GM12878 (cell line): ENCODE measurements at places on chromosomes 3 and 15. TPM values are rescaled to one million over a fixed set of nuclear protein-coding genes. Genes with fewer than 3 reads are reported as not detected.

- H3K27me3 ChIP-seq, result no peaks in the 10 kb centered on the region
- H3K4me1 ChIP-seq, result no peaks in the 10 kb centered on the region
- DNase-seq, result no peak
- H3K36me3 ChIP-seq, result no peaks in the 10 kb centered on the region
- H3K4me3 ChIP-seq, result no peak overlapping the region
- no peak overlapping the region for H3K27ac ChIP-seq
These were observed 681.3 kb downstream of the ROBO1 start for GRCh38 chr3:79086514-79086913.

GRCh38 chr15:36877796-36878683 lies 222.3 kb downstream of the MEIS2 start:
- peaks cover 9% of the 10 kb centered on the region for H3K27me3 ChIP-seq
- DNase-seq, result no peak
- H3K4me3 ChIP-seq, result peak overlapping the region; percentile 37; the same call in 1 of the 2 replicates
- H3K36me3 ChIP-seq, result no peaks in the 10 kb centered on the region
- no peak overlapping the region for H3K27ac ChIP-seq

GRCh38 chr3:31613177-31613576 lies 80.5 kb downstream of the STT3B start:
- no peak overlapping the region for H3K27ac ChIP-seq
- no peak overlapping the region for H3K4me3 ChIP-seq
- H3K36me3 ChIP-seq, result no peaks in the 10 kb centered on the region
- no peak for DNase-seq

- no peak for DNase-seq
- H3K27ac ChIP-seq, result no peak overlapping the region
- peak overlapping the region; percentile 89 for H3K4me3 ChIP-seq
- H3K27me3 ChIP-seq, result no peaks in the 10 kb centered on the region
These were observed 1.3 kb downstream of the PPM1M start for GRCh38 chr3:52246728-52247408.

- no peaks in the 10 kb centered on the region for H3K27me3 ChIP-seq
- H3K4me1 ChIP-seq, result peaks cover 36% of the 10 kb centered on the region
- no peaks in the 10 kb centered on the region for H3K36me3 ChIP-seq
- no peak for DNase-seq
These were observed 1.2 kb downstream of the DAPK2 start for GRCh38 chr15:64045101-64045435.

- peaks cover 9% of the 10 kb centered on the region for H3K4me1 ChIP-seq
- H3K4me3 ChIP-seq, result no peak overlapping the region
- no peaks in the 10 kb centered on the region; the same call in 1 of the 2 replicates for H3K27me3 ChIP-seq
- H3K36me3 ChIP-seq, result no peaks in the 10 kb centered on the region
These were observed 4.3 kb upstream of the MANF start for GRCh38 chr3:51380601-51381332.

- H3K36me3 ChIP-seq, result no peaks in the 10 kb centered on the region
- no peak for DNase-seq
- H3K4me1 ChIP-seq, result peaks cover 27% of the 10 kb centered on the region
- H3K27me3 ChIP-seq, result peaks cover 19% of the 10 kb centered on the region
- no peak overlapping the region for H3K4me3 ChIP-seq
- no peak overlapping the region for H3K27ac ChIP-seq
These were observed 1.3 kb downstream of the GREM1 start for GRCh38 chr15:32718821-32719716.

DNA sequence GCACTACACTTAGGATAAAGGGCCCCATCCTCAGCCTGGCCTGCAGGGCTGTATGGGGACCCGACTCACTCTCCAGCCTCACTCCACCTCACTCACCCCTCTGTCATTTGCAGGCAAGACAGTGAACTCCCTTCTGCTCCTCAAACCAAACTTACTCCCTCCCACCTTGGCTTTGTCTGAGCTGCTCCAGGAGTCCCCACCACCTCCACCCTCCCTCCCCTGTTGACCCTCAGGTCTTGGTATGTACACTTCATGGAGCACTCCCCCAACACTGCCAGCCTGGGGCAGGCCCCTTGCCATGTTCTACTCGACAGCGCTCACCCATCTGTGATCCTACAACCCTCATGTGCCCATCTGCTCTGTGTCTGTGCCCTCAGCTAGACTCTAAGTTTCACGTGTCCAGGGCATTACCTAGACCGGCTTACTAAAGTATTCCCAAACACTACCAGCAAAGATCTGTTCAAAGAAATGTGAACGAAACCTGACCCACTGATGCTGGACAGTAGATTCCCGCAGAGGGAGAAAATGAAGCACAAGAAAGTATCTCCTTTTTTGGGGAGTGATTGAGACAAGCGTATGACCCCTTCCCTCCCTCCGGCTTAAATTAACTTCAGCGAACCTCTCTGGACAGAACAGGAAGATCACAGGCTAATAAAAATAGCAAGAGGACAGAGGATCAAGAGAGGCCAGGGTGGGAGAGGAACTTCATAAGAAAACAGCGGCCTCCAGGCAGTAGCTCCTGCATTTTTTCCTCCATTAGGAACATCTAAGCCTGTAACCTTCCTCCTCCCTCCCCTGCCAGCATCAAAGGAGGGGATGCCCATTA lies 113.2 kb downstream of the RFTN1 start:
- H3K27ac ChIP-seq, result no peak overlapping the region
- no peaks in the 10 kb centered on the region for H3K27me3 ChIP-seq
- H3K36me3 ChIP-seq, result peaks cover 16% of the 10 kb centered on the region
- no peak overlapping the region for H3K4me3 ChIP-seq
- H3K4me1 ChIP-seq, result peaks cover 13% of the 10 kb centered on the region

DNA sequence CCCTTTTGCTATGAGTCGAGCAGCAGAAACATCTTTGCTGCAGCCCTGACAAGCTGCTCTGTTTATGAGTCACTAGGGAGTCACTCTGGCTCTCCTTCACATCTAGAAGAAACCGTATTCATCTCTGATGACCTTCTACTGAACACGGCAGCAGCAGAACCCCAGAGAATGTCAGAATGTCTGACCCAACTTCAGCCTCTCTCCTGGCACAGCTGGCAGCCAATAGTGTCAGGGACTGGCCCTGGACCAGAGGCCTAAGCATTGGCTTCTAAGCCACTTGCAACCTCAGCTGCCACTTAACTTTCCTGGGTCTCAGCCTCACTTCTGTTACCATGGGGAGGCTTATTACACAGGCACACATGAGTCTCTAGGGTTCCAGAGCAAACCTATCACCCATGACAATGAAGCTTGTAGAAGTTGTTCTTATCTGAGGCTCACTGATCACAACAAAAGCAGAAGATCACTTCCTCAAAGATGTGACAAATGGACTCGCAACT lies 184.1 kb upstream of the TLE3 start:
- no peak overlapping the region for H3K27ac ChIP-seq
- no peak for DNase-seq
- H3K36me3 ChIP-seq, result no peaks in the 10 kb centered on the region
- H3K4me1 ChIP-seq, result 0 out of 2 replicates have a peak, but pooled peaks cover 3% of the 10 kb centered on the region
- no peaks in the 10 kb centered on the region; the same call in 1 of the 2 replicates for H3K27me3 ChIP-seq

GRCh38 chr3:100440895-100441294 lies 39.6 kb downstream of the LNP1 start:
- no peak overlapping the region for H3K4me3 ChIP-seq
- no peaks in the 10 kb centered on the region for H3K36me3 ChIP-seq
- DNase-seq, result no peak

- no peak overlapping the region for H3K27ac ChIP-seq
- H3K36me3 ChIP-seq, result no peaks in the 10 kb centered on the region
- peak; percentile 69 for DNase-seq
- no peaks in the 10 kb centered on the region for H3K27me3 ChIP-seq
These were observed 826.8 kb upstream of the NR2F2 start for GRCh38 chr15:95503640-95504225.

GRCh38 chr3:58899159-58899952 lies 150.5 kb downstream of the CFAP20DC start:
- no peak overlapping the region for H3K27ac ChIP-seq
- H3K36me3 ChIP-seq, result no peaks in the 10 kb centered on the region
- H3K4me1 ChIP-seq, result peaks cover 8% of the 10 kb centered on the region; the same call in 1 of the 2 replicates

DNA sequence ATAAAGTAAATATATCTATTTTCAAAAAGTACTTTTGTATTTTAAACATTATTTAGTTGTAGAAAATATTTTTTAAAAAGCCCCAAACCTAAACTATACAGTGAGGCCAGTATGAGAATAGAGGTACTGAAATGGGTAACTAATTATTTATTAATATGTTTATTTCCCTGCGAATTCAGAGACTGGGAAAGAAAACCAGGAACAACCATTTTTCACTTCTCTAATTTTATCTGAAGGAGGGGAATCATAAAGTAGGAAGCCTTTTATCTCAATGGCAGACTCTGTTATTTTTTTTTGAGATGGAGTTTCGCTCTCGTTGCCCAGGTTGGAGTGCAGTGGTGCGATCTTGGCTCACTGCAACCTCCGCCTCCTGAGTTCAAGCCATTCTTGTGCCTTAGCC lies 63.6 kb upstream of the TRAK1 start:
- DNase-seq, result no peak
- H3K4me1 ChIP-seq, result peaks cover 20% of the 10 kb centered on the region
- no peak overlapping the region for H3K4me3 ChIP-seq
- peaks cover 2% of the 10 kb centered on the region; the same call in 1 of the 2 replicates for H3K36me3 ChIP-seq

DNA sequence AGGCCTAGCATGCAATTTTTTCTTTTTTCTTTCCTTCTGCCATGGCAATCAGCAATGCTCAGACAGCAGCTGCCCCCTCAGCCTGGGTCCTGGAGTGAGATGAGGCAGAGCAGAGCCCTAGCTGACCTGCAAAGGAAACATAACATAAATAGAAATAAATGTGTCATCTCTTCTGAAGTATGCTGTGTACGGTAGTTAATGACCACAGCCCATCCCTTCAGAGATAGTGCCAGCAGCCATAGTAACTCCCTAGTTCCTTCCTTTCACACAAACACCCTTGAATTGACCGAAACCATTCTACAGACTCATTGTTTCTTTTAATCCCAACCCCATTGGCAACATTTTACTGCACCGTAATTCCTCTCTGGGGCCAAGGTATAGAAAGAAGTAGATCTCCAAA lies 8.4 kb upstream of the CD47 start:
- no peaks in the 10 kb centered on the region for H3K27me3 ChIP-seq
- no peak overlapping the region for H3K4me3 ChIP-seq
- no peak overlapping the region for H3K27ac ChIP-seq
- no peaks in the 10 kb centered on the region for H3K36me3 ChIP-seq
- H3K4me1 ChIP-seq, result peaks cover 36% of the 10 kb centered on the region

DNA sequence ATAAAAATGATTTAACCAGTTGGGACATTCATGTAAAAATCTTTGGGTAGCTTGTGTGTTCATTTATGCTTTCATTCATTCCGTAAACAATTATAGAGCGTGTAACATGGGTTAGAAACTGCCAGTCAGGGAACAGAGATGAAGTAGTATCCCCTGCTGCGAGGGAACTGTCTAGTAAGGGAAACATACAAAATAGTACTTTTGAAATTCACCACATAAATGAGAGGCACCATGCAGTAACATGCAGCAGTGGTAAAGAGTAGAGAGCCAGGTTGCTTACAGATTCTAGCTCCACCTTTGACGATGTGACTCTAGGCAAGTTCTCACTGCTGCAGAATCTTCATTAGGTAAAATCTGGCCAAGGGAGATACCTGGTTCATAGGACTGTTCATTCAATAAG lies 938 bp downstream of the DZIP3 start:
- no peak for DNase-seq
- H3K27me3 ChIP-seq, result no peaks in the 10 kb centered on the region
- peak overlapping the region; percentile 91; the same call in 1 of the 2 replicates for H3K27ac ChIP-seq
- peak overlapping the region; percentile 80 for H3K4me3 ChIP-seq
- no peaks in the 10 kb centered on the region for H3K36me3 ChIP-seq

DNA sequence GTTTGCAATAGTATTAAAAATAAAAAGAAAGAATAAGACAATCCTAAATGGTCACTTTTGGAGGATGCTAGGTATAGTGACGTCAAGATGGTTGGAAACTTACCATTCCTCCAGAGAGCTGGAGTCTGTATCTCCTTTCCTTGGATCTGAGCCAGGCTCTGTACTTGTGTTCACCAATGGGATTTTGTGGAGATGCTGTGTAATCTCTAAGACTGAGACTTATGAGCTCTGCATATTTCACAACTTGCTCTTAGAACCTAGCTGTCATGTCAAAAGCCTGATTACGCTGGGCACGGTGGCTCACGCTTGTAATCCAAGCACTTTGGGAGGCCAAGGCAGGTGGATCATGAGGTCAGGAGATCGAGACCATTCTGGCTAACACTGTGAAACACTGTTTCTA lies 126.8 kb upstream of the CLSTN2 start:
- no peaks in the 10 kb centered on the region for H3K4me1 ChIP-seq
- H3K27me3 ChIP-seq, result no peaks in the 10 kb centered on the region
- no peak for DNase-seq
- H3K4me3 ChIP-seq, result no peak overlapping the region

DNA sequence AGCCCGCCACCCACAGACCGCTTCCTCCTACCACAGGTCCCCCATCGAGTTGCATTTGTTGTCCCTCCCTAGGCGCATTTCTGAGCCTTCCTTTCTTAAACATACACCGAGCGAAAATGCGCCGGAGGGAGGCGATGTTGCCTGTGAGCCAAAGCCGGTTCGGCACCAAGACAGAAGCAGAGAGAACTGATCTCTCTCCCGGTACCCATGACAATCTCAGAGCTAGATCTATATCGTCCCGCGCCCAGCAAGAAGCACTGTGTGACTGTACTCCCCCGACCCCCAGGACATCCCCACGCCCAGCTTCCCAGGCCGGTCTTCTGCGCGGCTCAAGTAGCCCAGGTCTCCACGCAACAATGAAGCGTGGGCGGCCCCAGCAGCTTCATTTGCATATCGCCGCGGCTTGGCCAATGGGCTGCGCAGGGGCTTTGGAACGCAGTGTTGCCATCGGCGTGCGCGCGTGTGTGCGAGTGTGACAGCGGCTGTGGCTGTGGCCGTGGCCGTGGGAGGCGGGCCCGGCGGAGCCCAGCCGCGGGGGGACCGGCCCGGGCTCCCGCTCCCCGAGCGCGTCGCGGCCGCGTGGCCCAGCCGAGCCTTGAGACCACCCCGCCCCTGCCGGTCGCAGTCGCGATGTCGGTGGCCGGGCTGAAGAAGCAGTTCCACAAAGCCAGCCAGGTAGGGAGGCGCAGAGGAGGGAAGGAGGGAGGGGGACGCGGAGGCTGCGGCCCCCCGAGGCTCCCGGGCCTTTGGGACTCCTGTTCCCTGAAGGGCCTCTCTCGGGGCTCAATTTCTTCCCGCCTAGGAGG lies at the start of gene SH3GL3:
TSS of gene SH3GL3 (plus strand) at position 438 of the 806 bp plus-strand sequence. CDS start at position 631, 193 bp downstream.
- no peak within 1 kb of the TSS for H3K27ac ChIP-seq
- no peaks in the 10 kb centered on the region for H3K4me1 ChIP-seq
- DNase-seq, result no peak

The RARRES1 gene
- polyA plus RNA-seq, result 0.19 and 0.83 TPM in 2 replicates

The ARHGEF26 gene
- polyA plus RNA-seq, result 0.24 and 0.47 TPM in 2 replicates

The GPR27 gene
- not detected in 2 replicates for polyA plus RNA-seq

The GPR160 gene
- polyA plus RNA-seq, result 57.7 and 59.2 TPM in 2 replicates

The PRR23E gene
- not detected in 2 replicates for polyA plus RNA-seq
